ENCODE measurements at places on chromosomes 6 and 20.

DNA sequence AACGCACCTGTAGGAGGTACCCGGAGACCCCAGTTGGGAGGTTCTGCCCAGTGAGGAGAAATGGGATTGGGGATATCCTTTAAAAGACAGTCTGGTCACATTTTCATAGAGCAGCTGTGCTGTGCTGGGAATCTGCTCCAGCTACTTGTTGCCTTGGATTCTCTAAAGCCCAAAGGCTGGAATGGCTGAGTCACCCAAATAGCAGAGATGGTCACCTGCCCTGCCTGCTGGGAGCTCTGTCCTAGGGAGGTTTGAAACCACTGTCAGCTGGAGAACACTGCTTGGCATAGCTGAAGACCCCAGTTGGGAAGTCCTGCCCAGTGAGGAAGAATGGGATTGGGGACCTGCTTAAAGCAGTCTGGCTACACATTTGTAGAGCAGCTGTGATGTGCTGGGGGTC, 34.8 kb upstream of the TFB1M start:
- no peak for DNase-seq

DNA sequence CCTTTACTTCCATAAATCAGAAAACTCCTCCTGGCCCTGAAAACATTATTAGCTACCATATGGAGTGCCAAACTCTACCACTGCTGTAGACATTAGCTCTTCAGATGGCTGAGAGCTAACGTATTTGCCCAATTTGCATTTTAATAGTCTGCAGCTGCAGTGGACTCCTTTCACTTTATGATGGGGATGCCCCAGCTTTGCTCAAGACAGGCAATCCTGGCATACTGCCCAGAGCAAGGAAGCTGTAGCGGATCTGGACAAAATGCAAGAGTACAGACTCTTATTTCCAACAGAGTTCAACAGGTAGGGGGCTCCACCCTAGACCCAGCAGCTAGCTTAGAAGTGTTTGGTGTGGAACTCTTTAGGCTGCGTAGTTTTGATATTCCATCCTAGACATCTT, 246.7 kb downstream of the FOXC1 start:
- DNase-seq: peak; percentile 90

DNA sequence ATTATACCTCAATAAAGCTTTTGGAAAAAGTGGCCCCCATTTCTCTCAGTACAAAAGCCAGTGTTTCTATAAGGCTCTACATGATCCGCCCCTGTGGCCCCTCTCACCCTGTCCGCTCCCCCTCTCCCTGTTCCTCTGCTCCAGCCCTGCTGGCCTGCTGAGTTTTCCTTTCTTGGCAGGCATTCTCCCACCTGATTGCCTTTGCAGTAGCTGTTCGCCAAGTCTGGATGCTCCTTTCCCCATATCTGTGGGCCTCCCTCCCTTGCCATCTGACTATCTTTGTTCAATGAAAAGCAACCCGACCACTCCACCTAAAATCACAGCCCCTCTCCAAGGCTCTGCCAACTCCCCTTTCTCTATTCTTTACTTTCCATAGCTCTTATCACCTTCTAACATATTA, 33.2 kb downstream of the CDH22 start:
- DNase-seq: no peak

DNA sequence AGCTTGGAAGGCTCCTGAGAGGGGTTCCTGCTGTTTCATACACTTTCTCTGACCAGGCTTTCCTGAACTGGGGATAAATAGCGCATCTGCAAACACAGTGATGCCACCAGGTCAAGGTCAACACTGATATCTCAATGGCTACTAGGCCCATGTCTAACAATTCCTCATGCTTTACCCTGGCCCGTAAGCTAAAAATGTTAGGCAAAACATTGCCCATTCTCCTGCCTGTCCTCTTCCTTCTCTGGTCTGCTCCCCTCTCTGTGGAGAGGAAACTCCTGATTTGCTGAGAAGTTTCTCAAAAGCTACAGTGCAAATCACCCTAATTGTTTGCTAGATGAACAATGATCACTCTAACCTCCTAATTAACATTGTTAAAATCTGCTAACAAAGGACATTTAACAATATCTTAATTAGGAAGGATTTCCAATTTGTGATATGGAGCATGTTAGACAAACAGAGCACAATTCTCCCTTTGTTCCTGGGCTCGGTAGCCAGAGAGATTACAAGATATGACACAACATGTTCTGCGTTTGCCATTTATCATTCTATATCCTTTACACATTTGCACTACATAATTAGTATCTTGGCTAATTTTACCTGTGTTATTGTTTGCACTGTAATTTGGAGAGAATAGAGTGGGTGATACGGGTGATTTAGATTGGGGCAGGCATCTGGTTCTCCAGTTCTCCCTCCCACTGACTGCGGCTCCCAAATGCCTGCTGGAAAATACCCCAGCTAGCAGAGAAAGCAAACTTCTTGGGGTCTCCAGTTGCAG, 266.8 kb downstream of the CD83 start:
- DNase-seq: no peak

- no peak for DNase-seq
These were observed 585.6 kb downstream of the UTRN start for GRCh38 chr6:144870782-144871181.

DNA sequence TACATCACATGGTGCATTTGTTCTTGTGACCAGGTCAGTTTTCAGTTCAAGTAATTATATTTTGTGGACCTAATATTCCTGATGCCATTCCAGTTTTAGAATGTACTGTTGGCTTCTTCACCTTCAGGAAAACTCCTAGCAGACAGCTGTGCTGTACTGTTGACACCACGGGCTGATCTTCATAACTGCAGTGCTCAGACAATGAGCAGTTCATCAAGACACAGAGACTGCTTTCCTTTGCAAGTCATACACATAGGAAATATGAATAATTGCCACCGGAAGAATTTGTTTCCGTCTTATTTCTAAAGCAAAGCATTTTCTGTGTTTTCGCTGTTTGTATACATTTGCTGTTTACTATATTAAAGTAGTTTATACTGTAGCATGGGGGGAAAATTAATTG, 89.8 kb downstream of the C6orf118 start:
- no peak for DNase-seq

DNA sequence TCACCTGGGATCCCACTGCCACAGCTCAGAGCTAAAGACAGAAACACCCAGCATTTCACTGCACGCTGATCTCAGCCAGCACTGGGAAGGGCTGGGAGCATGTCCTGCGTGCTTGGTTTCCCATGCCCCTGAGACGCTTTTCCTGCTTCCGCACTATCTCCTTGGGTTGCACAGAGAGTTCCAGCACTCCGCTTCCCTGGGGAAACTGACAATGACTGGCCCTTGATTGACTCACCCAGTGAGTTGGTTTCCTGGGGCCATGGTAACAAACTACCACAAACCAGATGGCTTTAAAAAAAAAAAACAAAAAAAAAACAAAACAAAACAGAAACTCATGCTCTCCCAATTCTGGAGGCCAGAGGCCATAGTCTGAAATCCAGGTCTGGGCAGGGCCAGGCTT, 14.8 kb upstream of the MAS1L start:
- no peak for DNase-seq

- no peak for DNase-seq
These were observed 8.3 kb upstream of the MRPS18A start for GRCh38 chr6:43695967-43696291.

DNA sequence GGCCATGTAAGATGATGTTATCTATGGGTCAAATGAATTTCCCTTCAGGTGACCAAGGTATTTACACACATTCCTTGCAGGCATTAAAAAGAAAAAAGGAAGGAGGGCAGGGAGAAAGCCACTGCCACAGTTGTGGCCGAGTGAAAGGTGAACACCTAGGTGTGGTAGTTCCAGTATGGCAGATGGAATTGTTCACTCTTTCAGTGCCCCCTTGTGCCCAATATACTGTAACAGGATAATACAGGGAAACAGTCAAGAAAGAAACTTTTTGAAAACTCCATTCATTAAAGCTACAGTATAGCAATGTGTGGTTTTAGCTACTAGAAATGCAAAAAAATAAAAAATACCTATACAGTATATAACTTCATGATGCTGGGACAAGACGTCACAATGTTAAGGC, 52.1 kb downstream of the BMP2 start:
- DNase-seq: no peak

GRCh38 chr6:42269553-42269952, 51.9 kb upstream of the MRPS10 start:
- DNase-seq: no peak

DNA sequence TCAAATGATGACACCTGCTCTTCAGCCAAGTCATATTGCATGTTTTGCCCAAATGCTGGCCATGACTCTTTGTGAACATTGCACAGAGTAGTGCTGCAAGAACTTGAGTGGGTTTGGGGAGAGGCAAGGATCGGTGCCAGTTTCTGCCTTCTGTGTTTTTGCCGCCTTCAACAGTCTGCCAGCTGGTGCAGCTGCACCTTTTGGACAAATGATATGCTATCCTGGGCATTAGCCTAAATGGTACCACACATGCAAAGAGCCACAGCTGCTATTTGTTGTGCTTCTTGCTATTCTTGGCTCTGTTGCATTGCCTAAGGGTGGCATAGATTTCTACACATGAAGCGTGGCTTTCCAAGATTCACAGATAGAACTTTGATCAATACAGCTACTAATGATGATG, 189.0 kb upstream of the CCN2 start:
- peak; percentile 72 for DNase-seq

DNA sequence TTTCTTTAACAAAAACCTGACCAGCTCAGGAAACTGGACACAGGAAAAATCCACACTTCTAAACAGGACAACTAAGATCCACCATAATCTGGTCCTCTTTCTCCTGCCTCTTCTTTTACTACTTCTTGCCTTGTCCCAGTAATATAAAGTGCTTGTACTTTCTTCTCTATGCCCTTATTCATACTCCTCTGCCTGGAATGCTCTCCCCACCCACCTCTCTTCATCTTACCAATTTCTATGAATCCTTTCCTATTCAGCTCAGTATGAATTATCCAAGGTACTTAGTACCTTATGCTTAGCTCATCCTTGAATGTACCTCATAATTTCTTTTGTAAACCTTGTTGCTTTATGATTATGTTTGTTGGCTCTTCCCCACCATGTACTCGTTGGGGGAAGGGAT, 159.4 kb downstream of the CDK19 start:
- no peak for DNase-seq

DNA sequence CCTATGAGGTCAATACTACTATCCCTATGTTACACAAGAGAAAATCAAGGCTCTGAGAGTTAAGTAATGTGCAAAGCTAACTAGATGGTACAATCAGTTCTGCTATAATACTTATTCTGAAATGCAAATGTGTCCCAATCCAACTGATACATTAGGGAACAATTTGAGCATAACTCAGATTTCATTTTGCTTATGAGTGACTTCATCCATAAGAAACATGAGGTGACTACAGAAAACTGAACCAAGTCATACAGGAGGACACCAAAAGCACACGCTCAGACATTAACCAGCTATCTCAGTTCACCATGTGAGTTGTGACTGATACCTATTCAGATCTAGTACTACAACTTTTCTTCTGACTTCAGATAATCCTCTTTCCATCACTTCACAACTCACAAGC, 179.9 kb upstream of the RUNX2 start:
- DNase-seq: no peak

DNA sequence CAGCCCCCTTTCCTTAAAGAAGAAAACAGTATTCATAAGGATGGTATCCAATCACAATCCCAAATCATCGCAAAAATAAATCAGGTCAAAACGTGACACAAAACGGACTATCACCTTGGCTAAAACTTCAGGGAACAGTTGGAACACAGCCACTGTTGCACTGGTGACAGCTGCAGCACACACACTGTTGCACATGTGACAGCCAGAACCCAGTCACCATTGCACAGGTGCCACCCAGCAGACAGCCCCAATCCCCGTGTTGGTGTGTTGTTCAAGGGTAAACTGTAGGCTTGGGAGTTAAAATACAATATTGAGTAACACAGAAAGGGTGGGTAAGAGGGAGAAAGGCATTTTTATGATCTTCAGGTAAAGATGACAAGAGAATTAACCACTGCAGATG, 15.8 kb downstream of the PSMB1 start:
- DNase-seq: no peak

DNA sequence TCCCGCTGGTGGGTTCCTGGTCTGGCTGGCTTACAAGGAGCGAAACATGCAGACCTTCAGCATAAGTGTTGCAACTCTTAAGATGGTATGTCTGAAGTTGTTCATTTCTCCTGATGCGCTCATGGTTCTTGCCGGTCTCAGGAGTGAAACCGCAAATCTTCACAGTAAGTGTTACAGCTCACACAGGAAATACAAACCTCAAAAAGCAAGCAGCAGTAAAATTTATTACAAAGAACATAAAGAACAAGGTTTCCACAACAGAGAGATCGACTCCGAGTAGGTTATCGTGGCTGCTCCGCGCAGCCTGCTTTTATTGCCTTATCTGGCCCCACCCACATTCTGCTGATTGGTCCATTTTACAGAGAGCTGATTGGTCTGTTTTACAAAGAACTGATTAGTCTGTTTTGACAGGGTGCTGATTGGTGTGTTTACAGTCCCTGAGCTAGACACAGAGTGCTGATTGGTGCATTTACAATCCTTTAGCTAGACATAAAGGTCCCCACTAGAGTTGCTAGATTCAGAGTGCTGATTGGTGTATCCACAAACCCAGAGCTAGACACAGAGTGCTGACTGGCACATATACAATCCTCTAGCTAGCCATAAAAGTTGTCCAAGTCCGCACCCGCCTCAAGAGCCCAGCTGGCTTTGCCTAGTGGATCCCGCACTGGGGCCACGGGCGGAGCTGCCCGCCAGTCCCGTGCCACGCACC, 39.2 kb downstream of the TRIM27 start:
- no peak for DNase-seq

GRCh38 chr6:155291291-155291690, 23.0 kb downstream of the TFB1M start:
- no peak for DNase-seq

DNA sequence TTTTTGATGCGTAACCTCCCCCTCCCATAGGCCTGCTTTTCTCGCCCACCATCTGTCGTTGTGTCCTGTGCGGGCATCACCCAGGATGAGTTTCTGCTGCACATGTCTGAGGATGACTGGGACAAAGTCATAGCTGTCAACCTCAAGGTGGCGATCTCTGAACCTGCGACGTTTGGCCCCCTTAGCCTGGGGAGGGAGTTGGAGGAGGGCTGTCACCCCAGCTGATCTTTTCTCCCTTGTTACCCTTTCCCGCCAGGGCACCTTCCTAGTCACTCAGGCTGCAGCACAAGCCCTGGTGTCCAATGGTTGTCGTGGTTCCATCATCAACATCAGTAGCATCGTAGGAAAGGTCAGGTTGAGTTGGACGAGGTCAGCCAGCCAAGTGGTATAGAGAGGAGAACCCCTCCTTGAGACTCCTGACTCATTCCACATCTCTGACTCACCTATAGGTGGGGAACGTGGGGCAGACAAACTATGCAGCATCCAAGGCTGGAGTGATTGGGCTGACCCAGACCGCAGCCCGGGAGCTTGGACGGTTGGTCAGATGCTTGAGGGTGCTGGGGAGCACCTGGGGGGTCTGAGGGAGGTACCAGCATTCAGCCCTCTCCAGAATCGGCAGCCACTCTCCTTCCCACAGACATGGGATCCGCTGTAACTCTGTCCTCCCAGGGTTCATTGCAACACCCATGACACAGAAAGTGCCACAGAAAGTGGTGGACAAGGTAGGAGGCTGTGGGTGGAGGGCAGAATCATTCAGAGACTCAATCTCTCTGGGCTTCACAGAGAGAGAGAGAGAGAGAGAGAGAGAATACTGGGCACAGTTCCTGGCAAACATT, 954 bp downstream of the HSD17B8 start:
- no peak for DNase-seq

Data from DMS 273 treated with DMSO at 0.1 percent for 48 hours (cell line).